OCI-M1 (cell line): ENCODE measurements at places on chromosomes 4 and X.

DNA sequence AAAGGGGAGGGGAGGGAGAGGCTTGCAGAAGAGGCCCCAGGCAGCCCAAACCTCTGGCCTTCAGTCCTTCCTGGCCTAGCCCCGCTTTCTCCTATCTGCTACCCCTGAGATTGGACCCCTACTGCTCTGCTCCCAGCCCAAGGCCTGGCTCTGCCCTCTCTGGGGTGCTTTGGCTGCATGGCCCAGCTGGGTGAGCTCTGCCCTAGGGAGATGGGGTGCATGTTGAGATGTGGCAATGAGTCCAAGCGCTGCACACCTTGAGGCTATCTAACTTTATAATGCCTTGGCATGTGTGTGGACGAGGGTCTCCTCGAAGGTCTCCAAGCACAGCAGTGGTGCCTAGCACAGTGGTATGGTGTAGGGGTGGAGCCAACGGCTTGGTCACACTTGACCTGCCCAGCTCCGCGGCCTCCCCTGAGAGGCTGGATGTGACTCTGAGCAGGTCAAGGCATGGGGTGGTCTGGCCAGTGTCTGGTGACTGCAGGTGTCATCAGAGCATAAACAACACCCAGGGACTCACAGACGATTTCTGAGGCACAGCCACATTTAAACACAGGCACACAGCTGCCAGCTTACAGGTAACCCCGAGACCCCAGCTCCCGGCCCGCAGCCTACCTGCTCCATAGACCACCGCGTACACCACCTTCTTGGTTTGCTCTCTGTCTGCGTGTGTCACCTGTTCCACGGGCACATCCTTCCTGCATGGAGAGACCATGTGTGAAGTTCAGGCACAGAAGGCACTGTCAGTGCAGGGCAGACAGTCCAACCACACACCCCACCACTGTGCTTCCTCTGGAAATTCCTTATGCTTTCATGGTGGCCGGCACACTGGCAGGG is 36.3 kb downstream of the NAT8L start:
- no peak for DNase-seq

DNA sequence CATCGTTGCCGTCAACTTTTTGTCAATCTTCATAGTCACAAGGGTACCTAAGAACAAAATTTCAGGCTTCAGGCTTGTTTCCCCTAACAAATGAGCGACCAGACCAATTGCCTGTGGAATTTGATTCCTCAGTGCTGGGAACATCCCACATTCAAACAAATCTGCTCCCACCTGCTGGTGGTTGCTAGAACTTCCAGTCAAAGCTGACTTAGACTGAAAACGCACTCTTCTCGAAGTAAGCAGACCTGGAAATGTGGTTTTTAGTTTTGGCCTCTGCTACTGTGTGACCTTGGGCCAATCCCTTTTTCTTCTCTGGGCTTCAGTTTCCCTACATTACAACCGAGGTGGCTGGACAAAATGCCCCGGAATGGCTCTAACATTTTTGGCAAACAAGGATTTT is 1.8 kb upstream of the GABRQ start:
- peak; percentile 65 for DNase-seq

DNA sequence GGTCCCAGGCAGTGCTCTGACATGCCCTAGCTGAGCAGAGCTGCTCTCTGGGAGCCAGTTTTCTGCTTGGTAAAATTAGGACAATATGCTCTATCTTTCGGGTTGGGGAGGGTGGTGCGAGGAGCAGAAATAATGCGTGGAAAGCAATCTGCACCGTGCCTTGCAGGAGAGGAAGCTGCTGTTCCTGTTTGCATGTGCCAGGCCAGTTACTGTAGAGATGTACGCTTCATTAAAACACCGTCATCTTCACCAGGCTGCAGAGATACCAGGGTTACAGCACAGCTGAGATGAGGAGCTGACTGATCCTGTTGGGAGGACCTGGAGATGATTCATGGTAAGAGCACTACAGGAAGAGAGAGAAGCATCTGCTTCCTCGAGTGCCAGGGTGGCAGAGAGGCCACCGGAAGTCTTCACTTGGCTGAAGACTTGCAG is 29.5 kb upstream of the IRF2 start:
- no peak for DNase-seq

- DNase-seq = no peak
These were observed 87.1 kb downstream of the AMELX start for GRCh38 chrX:11380187-11380844.

DNA sequence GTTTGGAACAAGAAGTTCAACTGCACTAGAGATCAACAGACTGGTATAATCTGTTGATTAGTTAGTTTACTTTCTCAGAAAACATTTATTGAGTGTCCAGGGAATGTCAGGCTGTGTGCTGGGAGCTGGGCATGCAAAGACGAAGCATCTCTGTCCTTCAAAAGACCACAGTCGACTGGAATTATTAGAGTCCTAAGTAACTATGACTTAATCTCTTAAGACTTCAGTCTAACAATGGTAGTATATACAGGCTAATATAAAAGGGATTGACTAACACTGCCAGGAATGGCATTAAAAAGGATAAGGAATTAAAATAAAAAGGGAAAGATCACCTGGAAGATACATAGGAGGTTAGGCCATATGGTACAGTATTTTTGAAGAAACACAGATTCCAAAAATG is 128.7 kb downstream of the WDFY3 start:
- no peak for DNase-seq

DNA sequence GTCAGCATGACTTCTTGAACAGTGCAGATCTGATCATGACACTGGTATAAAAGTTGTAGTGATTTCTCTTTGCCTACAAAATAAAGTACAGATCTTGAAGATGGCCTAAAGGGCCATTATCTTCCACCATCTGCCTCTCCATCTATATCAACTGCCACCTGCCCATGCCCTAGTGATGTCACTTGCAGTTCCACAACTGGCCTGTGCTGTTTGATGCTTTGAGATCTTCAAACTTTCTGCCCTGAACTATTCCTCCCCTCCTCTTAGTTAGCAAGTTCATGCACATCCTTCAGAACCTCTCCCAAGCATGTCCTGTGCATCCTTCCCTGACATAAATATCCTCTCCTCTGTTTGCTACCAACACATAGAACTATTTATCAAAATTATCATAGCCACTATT is 217.0 kb downstream of the SOWAHB start:
- DNase-seq = no peak

DNA sequence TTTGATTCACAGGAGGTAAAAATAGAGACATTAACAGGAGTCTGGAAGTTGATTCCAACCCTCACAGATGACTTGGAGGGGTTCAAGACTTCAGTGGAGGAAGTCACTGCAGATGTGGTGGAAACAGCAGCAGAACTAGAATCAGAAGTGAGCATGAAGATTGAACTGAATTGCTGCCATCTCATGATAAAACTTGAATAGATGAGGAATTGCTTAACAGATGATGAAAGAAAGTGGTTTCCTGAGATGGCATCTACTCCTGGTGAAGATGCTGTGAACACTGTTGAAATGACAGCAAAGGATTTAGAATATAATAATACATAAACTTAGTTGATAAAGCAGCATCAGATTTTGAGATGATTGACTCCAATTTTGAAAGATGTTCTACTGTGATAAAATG is 76.5 kb downstream of the RELL1 start:
- no peak for DNase-seq

DNA sequence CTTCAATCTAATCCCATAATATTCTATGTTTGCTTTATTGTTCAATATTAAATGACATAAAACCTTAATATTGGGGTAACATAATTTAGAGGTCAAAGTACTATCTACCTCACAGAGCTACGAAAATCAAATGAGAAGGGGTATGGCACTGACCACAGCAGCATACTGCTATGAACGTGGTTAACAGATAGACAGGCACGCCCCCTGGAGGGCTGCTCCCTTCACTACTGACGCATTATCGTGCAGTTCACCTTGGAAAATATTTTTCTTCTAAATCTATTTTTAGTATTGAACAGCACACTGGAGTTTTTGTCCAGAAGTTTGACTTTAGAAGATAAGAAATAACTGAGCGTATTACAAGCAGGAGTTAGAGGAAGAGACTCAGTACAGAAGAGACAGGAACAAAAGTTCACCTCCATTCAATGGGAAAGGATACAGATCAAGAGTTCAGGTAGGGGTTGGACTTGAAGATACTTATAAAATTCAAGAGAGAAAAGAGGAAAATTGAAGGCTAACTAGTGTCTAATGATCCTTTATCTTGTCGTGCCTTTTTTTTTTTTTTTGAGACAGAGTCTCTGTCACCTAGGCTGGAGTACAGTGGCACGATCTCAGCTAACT is 22.7 kb downstream of the MAP9 start:
- peak; percentile 90 for DNase-seq

- no peak for DNase-seq
These were observed 31.4 kb upstream of the PITX2 start for GRCh38 chr4:110654254-110654635.

DNA sequence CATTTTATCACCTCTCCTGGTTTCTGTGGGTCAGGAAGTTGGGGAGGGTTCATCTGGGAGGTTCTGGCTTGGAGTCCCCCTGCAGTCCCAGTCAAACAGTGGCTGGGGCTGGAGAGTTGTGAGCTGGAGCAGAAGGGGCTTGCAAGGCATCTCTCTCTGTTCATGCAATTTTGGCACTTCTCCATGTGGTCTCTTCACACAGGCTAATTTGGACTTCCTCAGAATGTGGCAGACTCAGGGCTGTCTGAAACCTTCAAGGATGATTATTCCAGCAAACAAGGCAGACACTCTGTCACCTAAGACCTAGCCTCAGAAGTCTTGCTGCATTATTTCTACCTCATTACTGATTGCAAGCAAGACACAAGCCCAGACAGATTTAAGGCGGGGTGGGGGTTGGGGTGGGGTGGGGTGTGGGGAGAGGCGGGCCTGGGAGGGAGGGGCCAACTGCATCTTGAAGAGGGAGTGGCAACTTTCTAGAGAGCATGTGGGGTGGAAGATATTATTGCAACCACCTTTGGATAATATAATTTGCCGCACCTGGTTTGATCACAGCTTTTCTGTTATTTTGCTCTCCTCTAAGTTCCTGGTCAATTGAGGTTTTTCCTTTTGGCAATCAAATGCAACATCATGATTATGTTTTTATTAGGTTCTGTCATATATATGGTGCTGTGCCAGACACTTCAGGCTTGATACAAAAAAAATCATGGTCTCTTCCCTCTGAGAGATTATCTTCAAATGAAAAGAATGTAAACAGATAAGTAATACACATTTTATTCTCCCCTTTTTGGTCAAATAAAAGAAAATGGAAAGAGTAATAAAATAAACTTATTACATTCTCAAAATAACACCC is 799.5 kb downstream of the RPA4 start:
- DNase-seq = no peak

DNA sequence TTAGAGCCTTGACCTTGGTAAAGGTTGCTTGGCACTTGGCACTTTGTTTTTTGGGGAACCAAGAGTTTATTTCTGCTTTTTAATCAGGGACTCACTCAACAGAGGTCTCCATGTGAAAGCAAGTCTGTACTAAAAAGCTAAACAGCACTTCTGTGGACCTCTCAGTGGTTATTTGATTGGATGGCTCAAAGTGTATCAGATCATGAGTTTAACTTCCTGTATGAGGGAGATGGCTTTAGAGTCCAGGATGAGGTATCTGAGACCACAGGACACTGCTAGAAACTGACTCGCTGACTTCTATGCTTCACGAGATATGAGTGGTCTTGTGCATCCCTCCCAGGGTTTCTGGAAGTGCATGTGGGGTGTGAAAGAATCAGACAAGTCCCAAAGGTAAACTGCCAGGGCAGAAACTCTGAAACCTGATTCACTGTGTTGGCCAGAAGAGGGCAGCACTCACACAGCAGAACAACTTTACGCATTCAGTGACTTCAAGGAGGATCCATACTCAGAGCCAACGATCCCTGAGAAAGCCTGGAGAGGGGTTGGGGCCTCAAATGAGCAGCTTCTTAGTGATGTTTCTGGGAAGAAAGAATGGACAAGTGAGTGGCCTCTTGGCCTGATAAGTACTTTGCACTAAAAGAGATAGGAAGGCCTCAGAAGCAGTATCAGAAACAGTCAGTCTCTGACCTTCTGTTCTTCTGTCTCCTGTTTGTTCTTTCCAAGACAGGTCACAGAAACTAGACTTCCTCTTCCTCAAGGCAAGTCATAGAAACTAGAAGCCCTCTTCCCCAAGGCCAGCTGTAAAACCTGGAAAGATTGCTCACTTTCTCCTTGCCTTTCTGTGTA is 220.3 kb upstream of the CXCL13 start:
- DNase-seq = peak; percentile 75

DNA sequence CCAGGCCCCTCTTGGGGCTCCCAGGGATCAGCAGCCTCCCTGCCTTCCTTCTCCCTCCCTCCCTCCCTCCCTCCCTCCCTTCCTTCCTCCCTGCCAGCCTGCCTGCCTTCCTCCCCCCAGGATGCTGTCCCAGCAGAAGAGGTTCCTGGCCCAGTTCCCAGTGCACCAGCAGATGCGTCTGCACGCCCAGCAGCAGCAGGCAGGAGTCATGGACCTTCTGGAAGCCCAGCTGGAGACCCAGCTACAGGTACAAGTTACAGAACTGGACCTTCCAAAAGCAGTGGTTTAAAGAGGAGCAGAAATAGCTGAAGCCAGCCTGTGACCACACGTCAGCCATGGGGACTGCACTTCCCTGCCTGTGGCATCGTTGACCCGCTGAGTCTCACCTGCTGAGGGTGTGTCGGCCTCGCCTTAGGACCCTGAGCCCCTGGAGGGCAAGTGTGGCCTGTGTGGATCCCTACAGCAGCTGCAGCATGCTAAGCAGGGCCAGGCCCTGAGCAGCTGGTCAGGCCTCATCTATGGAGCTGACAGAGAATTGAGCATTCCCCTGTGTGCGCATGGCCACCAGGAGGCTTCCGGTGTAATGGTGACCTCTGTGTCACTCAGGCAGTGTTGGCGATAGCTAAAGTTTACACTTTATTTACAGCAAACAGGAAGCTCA is 84.7 kb downstream of the CRMP1 start:
- no peak for DNase-seq

GRCh38 chr4:30718021-30718542 is 2.1 kb upstream of the PCDH7 start:
- DNase-seq = no peak

- DNase-seq = peak; percentile 63
These were observed 930 bp downstream of the ZNF718 start for GRCh38 chr4:125091-125771.

- DNase-seq = no peak
These were observed 62.9 kb downstream of the MID1IP1 start for GRCh38 chrX:38864165-38864564.

DNA sequence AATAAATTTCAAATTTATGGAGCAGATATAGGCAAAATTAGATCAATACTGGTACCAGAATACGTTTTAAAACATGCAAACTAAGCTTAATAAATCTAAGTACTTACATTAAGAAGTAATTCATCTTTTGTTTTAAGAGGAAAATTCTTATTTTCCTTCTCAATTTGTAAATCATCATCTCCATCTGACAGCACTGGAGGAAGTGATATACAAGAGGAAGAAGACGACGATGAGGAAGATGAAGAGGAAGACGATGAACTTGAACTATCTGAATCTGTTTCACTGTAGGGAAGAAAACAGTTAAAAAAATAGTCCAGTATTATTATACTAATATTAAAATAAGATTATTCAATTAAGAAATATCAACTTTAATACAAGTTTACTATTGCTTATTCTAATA is 2.6 kb downstream of the NAF1 start:
- no peak for DNase-seq

GRCh38 chr4:36399762-36400353 is 118.4 kb downstream of the DTHD1 start:
- peak; percentile 71 for DNase-seq

GRCh38 chr4:36277533-36277932 is 3.9 kb upstream of the DTHD1 start:
- no peak for DNase-seq

- DNase-seq = no peak
These were observed 11.5 kb downstream of the HPSE start for GRCh38 chr4:83323136-83323535.

- DNase-seq = no peak
These were observed 142.1 kb downstream of the BCOR start for GRCh38 chrX:39955625-39956024.
